Right ventricle myocardium inferior (tissue), 1 donor: ENCODE measurements at places on chromosomes 11 and 22. TPM values are rescaled to one million over a fixed set of nuclear protein-coding genes. Genes with fewer than 3 reads are reported as not detected.

PLA2G3 gene
- not detected for total RNA-seq

LMO1 gene
- total RNA-seq: 3.6 TPM

GRCh38 chr22:26579331-26579886 is 10.5 kb downstream of the TPST2 start:
- DNase-seq: peak; percentile 75

DNA sequence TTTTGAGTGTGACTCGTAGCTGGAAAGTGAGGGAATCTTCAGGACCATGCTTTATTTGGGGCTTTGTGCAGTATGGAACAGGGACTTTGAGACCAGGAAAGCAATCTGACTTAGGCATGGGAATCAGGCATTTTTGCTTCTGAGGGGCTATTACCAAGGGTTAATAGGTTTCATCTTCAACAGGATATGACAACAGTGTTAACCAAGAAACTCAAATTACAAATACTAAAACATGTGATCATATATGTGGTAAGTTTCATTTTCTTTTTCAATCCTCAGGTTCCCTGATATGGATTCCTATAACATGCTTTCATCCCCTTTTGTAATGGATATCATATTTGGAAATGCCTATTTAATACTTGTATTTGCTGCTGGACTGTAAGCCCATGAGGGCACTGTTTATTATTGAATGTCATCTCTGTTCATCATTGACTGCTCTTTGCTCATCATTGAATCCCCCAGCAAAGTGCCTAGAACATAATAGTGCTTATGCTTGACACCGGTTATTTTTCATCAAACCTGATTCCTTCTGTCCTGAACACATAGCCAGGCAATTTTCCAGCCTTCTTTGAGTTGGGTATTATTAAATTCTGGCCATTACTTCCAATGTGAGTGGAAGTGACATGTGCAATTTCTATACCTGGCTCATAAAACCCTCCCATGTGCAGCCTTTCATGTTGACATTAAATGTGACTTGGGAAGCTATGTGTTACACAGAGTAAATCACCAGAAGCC is 11.0 kb downstream of the OR51E1 start:
- no peak for DNase-seq

BATF2 gene
- total RNA-seq: 1.5 TPM

DNA sequence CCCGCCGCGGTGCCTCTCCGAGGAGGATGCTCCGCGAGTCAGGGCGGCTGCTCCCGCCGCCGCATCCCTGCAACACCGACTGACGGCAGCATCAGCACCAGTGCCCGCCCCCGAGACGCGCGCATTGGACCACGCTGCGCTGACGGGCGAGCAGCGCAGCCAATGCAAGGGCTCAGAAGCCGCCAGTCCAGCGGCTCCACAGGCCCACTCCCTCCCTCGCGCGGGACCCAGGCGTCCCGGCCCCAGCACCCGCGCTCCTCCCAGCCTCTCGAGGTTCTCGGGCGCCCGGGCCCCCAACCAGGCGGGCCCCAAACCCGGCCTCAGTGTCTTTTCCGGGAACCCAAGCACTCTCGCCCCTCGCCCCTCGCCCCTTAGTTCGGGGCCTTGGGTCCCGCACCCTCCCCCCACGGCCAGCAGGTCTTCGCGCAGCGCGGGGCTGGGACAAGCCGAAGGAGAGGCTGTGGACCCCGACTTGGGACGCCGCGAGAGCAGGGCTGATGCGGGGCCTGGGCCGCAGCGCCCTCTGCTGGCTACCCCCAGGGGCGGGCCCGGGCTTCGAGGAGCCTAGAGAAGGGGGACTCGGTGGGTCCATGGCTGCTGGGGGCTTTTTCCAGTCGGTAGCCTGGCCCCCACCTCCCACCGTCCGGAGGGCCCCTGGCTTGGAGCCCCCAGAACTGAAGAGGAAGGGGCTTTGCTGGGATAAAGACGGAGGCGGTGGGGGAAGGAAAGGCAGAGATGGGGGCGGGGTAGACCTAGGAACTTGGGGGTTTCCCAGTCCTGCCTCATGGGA is at the start of gene NRXN2:
Gene NRXN2, minus strand, starts transcription at position 81 of the 790 bp plus-strand sequence. CDS start 9,498 bp downstream, outside the sequence.
- peak; percentile 92 for DNase-seq

GRCh38 chr22:31945443-31945855 is 1.1 kb downstream of the YWHAH start:
- DNase-seq: no peak

TMPRSS5 gene
- 0.38 TPM for total RNA-seq

- no peak for DNase-seq
These were observed 23.5 kb upstream of the L3MBTL2 start for GRCh38 chr22:41181349-41182241.

HTR3A gene
- not detected for total RNA-seq

- DNase-seq: no peak
These were observed 9.4 kb downstream of the PIK3IP1 start for GRCh38 chr22:31282748-31283468.

FXYD6 gene
- 41.2 TPM for total RNA-seq

DNA sequence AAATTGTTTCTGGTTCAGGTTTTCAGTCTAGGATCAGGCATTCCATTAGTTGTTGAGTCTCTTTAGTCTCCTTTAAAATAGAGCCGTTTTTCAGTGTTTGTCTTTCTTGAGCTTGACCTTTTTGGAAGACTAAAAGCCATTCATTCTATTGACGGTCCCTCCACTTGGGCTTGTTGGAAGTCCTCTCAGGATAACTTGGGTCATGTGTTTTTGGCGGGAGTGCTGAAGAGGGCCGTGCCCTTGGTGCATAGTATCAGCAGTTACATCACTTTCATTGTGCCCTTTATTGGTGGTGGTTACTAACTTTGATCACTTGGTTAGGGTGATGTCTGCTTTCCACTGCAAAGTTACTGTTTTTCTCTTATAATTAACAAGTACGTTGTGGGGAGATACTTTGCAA is 20.8 kb downstream of the CECR2 start:
- DNase-seq: no peak
